Fibroblast of the conjunctiva (primary cell): ENCODE measurements at places on chromosomes 1 and 21.

GRCh38 chr1:223219318-223219635, 76.2 kb upstream of the TLR5 start:
- no peak for DNase-seq

DNA sequence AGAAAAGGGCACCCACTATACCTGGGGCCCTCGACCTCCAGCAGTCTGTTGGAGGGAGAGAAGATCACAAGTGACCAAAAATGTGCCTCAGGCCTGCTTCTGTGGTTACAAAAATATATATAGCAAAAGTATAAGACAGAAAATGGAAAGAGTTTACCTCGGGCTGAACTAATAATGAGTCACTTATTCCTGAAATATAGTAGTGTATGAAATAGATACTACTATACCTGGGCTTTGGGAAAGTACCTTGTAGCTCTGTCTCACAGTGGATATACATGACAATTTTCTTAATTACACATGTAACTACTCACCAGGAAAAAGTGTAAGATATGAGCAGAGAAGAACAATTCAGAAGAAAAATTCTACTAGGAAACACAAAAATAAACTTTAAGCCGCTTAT, 7.3 kb upstream of the APCS start:
- DNase-seq: no peak

GRCh38 chr1:197016751-197017150, 39.4 kb downstream of the CFHR5 start:
- no peak for DNase-seq

DNA sequence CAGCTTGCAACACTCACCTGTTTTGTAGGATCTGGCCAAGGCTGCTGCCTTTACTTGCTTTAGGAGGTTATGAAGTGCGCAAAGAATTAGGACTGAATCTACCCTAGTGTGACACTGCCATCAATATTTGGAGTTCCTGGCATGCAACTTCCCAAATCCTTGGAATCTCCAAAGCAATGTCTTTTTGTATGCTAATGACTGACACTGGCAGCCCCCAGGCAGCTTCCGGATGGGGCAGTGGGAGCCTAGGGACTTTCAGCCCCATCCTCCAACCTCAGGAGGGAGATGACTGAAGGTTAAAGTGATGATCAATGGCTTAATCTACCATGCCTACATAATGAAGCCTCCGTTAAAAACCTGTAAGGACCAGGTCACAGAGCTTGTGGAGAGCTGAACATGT, 5.5 kb downstream of the RCC2 start:
- no peak for DNase-seq

- DNase-seq: no peak
Measured at GRCh38 chr1:167375949-167376348, 142.4 kb downstream of the CD247 start.

GRCh38 chr1:170460414-170461155, 71.4 kb upstream of the GORAB start:
- no peak for DNase-seq

- no peak for DNase-seq
Measured at GRCh38 chr1:205701420-205701819, 21.1 kb upstream of the SLC45A3 start.

DNA sequence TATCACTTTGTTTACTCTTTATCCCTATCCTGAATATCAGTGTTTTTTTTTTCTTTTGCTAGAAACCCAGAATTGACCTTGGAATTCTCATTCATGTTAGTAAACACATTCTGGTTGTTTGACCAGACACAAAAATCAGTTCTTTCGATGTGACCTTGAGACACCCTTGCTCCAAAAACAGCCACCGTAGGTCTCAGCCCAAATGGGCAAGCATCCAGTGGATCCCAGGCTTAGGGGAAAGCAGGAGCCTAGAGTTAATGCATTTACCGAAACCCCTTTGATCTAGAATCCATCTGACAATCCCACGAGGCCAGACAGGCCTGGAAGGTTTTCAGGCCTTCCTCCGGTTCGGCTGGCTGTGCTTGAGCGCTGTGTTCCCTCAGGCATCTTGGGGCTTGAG, 47.6 kb downstream of the IRF2BP2 start:
- DNase-seq: no peak

DNA sequence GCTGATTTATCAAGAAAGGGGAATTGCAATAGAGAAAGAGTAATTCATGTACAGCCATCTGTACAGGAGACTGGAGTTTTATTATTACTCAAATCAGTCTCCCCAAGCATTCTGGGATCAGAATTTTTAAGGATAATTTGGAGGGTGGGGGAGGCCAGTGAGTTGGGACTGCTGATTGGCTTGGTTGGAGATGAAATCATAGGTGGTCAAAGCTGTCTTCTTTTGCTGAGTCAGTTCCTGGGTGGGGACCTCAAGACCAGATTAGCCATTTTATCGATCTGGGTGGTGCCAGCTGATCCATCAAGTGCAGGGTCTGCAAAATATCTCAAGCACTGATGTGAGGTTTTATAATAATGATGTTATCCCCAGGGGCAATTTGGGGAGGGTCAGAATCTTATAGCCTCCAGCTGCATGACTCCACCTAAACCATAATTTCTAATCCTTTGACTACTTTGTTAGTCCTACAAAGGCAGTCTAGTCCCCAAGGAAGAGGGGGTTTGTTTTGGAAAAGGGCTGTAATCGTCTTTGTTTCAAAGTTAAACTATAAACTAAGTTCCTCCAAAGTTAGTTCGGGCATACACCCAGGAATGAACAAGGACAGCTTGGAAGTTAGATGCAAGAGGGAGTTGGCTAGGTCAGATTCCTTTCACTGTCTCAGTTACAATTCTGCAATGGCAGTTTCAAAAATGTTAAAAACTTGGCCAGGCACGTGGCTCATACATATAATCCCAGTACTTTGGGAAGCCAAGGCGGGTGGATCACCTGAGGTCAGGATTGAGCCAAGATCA, 16.9 kb upstream of the RAB3B start:
- DNase-seq: no peak

DNA sequence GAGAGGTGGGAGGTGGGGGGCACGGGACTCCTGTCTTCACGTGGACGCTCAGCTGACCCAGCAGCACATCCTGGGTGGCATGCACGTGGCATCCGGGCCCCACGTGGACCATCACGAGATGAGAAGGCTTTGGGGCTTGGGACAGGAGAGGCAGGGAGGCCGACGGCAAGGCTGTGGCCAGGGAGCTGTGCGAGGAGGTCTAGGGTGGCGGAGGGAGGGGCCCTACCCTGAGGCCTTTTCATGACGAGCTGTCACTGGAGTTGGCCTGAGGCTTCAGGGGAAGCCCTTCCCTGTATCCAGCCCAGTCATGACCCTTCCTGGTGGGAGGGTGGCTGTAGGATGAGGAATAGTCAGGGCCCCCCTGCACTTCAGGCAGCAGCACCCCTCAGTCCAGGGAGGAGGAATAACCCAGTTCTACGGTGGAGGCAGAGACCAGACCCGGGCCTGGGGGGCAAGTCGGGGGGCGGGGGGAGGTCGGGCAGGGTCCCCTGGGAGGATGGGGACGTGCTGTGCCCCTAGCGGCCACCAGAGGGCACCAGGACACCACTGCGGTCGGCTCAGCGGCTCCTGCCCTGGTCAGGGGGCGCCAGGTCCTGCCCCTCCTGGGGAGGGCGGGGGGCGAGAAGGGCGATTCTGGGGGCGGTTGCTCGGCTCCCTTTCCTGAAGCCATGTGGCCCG, 2.0 kb upstream of the PERM1 start:
- no peak for DNase-seq

DNA sequence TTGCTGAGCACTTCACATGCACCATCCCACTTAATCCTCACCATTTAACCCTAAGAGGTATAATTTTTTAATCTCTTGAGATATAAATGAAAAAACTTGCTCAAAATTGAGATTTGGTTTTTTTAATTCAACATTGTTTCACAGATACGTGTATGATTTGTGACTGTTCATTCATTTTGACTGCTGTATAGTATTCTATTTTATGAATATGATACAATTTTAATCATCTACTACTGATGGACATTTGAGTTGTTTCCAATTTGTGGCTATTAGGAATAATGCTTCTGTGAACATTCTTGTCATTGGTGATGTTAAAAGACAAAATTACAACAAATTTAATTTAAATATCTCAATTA, 617 bp upstream of the ZMYM6 start:
- no peak for DNase-seq

DNA sequence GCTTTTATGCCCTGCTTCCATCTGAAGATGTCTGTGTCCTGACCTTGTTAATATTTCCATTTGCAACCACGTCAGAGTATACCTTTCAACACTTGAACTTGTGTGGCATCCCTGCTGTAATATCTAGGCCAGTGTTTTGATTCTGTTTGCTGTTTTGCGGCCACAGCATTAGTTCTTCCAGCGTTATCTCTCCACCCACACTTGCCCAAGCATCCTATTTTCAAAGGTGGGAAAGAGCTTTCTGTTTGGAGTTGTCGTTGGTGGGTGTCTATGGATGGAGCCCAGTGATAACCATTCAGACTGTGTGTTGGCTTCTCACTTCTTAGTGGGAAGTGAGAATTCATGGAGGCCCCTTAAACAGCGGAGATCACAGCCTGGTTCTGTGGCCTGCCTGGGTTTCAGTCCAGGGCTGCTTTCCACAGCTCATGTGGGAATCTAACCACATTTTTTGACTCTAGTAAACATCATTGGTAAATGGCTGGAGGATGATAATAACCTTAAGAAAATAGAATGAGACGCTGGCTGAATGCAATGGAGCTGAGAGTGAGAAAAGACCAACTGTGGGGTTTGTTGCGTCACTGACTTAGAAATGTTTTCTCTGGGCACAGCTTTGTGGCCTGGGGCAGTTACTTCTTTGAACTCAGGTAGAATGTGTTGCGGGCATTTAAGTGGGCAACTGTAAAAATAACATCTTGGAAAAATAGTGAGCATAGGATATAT, 7.6 kb downstream of the TENT5C start:
- DNase-seq: no peak

DNA sequence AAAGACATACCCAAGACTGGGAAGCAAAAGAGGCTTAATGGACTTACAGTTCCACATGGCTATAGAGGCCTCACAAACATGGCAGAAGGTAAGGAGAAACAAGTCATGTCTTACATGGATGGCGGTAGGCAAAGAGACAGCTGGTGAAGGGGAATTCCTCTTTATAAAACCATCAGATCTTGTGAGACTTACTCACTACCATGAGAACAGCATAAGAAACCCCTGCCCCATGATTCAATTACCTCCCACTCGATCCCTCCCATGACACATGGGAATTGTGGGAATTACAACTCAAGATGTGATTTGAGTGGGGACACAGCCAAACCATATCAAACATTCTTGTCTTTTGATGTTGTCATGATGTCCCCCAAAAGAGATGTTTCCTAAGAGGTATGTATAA, 103.3 kb downstream of the DUSP10 start:
- DNase-seq: no peak

GRCh38 chr1:32768110-32768850, 48.9 kb downstream of the YARS1 start:
- no peak for DNase-seq

DNA sequence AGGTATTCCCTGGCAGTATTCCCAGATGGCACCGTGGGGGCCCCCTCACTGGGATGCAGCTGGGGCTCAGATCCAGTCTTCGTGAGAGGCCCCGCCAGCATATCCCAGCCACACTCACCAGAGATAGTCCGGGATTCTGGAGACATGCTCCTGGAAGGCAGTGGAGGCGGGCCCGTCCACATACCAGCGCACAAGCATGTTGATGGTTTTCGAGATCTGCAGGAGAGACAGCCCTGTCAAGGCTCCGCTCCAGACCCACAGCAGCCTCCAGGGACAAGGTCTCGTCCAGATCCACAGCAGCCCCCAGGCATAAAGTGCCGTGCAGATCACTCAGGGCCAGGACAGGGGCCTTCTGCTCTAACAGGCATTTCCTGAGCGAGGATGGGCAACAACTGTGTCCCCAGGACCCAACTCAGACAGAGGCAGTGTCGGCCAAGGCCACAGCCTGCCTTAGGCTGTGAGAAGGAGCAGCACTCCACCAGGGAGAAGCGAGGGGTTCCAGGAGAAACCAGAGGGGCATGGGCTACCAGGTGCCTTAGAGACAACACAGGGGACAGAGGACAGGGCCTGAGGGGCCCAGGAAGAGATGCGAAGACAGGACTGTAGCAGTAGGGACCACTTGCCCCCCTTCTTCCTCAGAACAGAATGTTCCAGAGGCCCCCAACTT, 14.8 kb downstream of the LSS start:
- DNase-seq: no peak

- no peak for DNase-seq
Measured at GRCh38 chr1:212625781-212626450, 17.4 kb downstream of the ATF3 start.

DNA sequence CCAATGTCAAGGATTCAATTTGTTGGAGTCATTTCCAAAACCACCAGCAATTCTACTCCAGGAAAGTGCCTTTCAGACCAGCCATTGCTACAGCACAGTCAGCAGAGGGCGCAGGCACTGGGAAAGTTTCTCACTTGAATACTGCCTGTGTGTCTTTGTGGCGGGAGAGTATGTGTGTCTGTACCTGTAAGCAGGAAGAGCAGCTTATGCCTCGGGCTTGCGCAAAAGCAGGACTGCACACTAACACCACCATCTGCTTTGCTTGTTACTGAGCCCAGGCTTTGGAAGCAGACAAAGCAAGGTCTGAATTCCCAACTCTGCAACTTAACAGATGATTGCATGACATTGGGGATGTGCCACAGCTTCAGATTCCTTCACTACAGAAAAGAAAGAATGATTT, 7.0 kb upstream of the CTSE start:
- DNase-seq: peak; percentile 49

- peak; percentile 16 for DNase-seq
Measured at GRCh38 chr1:220012259-220012658, 34.0 kb downstream of the EPRS1 start.

- peak; percentile 43 for DNase-seq
Measured at GRCh38 chr1:243917177-243917862, 67.3 kb upstream of the AKT3 start.

DNA sequence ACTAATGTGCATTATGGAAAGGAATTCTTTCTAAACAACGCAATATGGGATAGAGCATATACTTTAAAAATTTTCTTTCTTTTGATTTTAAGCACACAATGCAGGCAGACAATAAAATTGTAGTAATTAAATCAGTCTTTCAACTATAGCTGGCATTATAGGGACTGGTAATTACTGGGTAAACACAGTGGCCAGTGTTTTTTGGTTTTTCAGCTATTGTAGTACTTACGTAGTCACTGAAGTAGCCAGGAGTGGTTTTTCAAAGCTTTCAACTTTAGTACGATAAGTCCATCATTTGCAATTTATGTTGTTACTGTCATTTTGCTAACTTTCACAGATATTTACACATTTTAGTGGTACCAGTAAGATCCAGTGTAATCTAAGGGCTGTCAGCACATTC, 50.6 kb downstream of the RAB3GAP2 start:
- no peak for DNase-seq

- DNase-seq: no peak
Measured at GRCh38 chr1:111193712-111194480, 6.5 kb downstream of the DENND2D start.
